ENCODE measurements at places on chromosomes 4 and X.
A peak's percentile ranks its signal among the peaks of the same experiment; 100 is the strongest.

DNA sequence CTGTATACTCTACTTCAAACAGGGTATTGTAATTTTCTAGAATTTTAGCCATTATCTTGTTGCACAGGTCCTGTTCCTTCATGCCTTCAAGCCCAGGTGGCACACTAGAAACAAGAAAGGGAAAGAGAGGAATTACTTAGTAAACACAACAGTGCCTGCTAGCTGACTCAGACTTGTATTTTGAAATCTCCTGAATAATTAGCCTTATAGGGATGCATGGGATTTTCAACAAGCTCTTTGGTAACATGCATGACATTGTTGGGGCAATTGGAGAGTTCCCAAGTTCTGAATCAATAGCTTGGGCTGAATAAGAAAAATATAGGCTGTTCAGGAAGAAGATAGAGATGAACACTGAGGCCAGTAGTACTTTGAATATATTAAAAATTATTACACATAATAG lies 118.8 kb downstream of the FAM13A start:
- DNase-seq: no peak

DNA sequence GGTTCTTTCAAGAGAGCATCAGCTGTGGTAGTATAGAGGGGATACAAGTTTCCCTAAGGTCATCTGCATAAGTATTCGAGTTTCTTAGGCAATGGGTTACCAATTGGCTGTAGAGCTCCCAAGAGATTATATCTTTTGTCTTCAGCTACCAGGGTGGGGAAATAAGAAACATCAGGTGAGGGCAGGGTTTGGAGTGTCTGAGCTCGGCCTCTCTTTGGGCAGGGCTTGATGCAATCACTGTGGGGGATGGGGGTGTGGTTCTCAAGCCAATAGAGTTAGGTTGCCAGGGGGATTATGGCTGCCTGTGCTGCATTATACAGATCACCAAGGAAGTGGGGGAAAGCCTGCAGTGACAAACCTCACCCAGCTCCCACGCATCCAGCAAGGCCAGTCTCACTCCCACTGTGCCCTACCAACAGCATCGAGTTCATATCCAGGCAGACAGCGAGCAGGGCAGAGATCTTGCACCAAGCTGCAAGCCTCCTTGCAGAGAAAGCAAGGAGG lies 172.1 kb upstream of the MAGEE2 start:
- no peak for DNase-seq

GRCh38 chr4:168028568-168028967 lies 63.8 kb upstream of the ANXA10 start:
- DNase-seq: no peak

- no peak for DNase-seq
These were observed 2521.4 kb downstream of the ARAP2 start for GRCh38 chr4:33722800-33723516.

- no peak for DNase-seq
These were observed 218.7 kb upstream of the GPC4 start for GRCh38 chrX:133633950-133634349.

GRCh38 chr4:92184566-92184965 lies 119.2 kb upstream of the GRID2 start:
- no peak for DNase-seq

- no peak for DNase-seq
These were observed 71.3 kb upstream of the PGRMC2 start for GRCh38 chr4:128358913-128359279.

DNA sequence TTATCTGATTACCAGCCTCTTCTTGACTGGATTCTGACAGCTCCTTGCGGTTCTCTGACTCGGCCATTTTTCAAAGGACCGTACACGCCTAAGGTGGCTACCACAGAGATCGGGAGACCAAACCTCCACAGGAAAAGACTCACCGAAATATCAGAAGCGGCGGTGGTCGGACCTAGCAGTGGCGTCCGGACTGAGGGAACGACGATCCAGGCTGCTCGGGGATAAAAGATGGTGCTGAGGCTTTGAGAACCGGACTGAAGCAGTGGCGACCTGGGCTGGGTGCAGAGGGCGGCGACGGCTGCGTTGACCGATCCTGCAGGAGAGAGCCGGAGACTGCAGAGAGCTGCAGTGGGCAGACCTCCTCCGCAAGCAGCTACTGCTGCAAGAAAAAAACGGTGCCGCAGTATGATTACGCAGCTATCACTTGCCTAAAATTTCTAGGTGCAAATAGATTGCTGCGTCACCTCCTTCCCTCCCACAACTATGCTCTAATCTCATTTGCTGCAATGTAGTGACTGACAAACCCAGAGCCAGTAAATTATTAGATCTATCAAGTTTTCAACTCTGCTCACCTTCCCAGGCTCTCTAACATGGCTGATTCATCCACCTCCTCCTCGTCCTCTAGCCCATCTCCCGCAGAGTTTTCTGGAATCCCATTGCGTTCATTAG lies at the start of gene NAP1L2:
Gene NAP1L2 (minus strand): TSS at position 426 of the 669 bp plus-strand sequence. CDS start 359 bp downstream, at position 67.
- no peak for DNase-seq

DNA sequence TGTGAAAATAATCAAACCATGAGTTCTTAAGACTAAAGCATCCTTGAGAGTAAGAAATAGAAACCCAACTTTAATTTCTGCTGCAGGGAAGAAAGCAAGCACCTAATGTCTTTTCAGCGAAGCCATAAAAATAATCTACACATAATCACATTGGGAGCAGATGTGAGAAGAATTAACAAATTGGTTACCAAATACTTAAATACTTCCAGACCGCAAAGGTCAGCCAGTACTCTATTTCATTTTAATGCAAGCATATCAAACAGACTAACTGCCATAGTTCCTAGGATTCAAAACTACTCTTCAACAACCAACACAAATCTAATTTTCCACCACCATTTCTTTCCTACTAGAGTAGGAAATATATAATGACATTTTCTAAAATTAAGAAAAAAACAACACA lies 144.8 kb upstream of the SLIT2 start:
- DNase-seq: no peak

GRCh38 chr4:21447301-21448054 lies 501.1 kb downstream of the KCNIP4 start:
- DNase-seq: no peak

DNA sequence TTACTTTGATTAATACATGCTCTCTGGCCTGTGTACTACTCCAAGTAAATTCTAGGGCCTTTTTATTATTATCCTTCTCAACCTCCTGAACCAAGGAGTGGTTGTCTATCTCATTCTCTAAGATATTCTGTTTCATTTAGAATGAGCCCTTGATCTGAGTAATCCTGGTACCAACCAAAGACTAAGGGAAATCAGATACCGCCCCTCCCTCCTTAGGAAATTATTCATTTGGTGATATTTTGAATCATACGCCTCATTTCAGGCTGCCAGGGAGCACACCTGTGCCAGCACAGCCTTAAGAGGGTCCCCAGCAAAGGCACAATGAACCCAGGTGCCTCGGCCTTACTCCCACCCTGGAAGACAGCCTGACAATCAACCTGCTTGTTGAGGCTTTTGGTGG lies 73.2 kb upstream of the STARD8 start:
- no peak for DNase-seq

GRCh38 chr4:79163981-79164490 lies 161.8 kb downstream of the NAA11 start:
- DNase-seq: no peak

GRCh38 chrX:54045563-54046228 lies 1.4 kb upstream of the PHF8 start:
- peak; percentile 38 for DNase-seq

- DNase-seq: peak; percentile 54
These were observed at the start of gene PKD2 for GRCh38 chr4:88007304-88008121. PKD2 (plus strand) TSS chr4:88007635; CDS start chr4:88007734, 99 bp downstream.

GRCh38 chr4:83548151-83548905 lies 12.4 kb downstream of the GPAT3 start:
- DNase-seq: no peak

- no peak for DNase-seq
These were observed 296.0 kb downstream of the KLHL4 start for GRCh38 chrX:87813566-87813965.

GRCh38 chr4:4837316-4837715 lies 22.1 kb upstream of the MSX1 start:
- DNase-seq: no peak

GRCh38 chr4:6908432-6909112 lies 1.1 kb upstream of the TBC1D14 start:
- DNase-seq: no peak

GRCh38 chr4:19025031-19025430 lies 1003.5 kb upstream of the LCORL start:
- DNase-seq: no peak

DNA sequence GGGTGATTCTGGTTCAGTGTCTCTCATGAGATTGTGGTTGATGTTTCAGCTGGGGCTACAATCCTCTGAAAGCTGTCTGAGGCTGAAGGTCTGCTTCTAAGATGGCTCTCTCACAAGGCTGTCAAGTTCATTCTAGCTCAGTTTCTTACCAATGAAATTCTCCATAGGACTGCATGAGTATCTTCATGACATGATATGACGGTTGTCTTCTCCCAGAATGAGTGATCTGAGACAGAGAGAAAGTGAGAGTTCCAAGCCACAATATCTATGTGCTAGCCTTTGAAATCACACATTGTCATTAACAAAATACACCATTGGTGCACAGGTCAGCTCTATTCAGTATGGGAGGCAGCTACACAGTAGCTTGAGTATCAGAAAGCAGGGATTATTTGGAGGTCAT lies 27.3 kb downstream of the PITX2 start:
- DNase-seq: no peak

DNA sequence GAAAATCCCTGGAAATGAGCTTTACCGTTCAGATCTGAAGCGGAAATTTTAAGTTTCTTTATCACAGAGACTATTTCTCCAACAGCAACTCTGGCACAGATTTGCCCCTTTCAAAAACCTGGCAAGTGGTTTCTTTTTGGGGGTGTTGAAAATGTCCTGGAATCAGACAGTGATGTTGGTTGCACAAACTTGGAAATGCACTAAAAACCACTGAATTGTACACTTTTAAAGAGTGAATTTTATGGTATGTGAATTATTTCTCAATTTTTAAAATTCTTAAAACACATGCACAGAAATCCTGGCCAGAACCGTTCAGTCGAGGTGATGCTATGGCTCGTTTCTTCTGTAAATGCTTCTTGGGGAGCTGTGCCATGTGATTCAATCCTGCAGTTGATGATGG lies 121.2 kb upstream of the RBPJ start:
- DNase-seq: no peak

DNA sequence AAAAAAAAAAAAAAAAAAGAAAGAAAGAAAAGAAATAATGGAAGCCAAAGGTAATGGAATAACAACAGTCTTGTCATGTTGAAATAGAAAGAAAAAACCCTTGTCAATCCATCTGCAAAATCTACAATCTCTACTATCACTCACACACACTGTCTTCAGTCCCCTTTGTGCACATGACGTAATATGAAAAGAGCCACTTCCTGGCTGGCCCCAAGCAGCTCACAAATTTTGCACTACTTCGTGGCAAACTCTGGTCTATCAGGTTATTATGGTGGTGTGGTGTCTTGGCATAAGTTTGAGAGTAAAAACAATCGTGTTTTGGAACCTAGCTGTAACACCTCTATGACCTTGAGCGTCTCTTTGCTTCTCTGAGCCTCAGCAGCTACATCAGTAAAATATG lies 8.3 kb upstream of the AFAP1 start:
- DNase-seq: no peak

- DNase-seq: no peak
These were observed 515.7 kb downstream of the RPA4 start for GRCh38 chrX:97399400-97399799.

DNA sequence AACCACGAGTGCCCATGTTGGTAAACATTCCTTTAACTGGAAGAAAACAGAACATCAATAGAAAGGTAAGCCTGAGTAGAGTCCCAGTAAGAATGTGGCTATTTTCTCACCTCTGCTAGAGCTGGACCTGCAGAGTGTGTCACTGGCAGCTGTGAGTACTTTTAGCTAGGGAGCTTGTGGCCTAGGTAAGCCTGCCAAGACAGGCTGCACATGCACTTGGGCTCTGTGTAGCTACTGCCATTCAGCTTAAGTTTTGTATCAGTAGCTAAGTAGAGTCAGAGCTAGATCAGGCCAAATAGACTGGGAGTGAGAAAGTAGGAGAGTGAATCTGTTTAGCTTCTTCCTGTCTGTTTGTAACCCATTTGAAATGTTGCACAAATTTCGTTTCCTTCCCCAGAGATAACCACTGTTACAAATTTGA lies 35.3 kb downstream of the RBPJ start:
- no peak for DNase-seq

DNA sequence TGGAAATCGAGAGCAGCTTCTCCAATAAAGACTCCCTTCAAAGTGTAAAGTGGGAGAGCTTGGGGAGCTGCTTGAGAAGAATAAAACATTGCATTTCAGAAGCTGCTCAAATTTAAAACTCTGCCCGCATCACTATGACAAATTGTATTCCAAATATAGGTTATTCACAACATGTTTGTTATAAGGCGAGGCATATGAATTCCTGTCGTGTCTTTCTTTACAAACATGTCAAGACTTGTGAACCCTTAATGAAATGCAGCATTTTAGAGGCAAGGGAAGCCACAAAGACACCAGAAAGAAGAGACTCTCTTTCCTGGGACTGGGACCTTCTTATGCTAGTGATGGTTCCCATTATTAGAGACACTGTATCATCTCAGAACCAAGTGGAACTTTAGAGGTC lies 311.2 kb downstream of the DHX15 start:
- no peak for DNase-seq

DNA sequence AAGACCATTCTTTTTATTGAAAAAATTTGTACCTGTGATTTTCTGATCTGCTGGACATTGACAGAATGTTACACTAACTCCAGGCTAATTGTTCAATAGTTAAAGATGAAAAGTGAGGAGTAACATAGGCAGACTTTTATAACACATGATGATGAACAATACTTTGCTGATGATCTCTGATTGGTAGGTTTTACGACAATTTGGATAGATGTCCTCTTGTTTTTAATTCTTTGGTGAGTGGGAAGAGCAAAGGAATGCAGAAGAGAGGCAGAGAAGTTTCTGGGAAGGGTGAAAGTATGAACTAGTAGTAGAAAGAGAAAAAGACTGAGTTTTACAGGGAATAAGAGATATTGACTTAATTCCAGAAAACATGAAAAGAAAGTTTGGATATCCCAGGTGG lies 267.3 kb upstream of the HAND2 start:
- no peak for DNase-seq

DNA sequence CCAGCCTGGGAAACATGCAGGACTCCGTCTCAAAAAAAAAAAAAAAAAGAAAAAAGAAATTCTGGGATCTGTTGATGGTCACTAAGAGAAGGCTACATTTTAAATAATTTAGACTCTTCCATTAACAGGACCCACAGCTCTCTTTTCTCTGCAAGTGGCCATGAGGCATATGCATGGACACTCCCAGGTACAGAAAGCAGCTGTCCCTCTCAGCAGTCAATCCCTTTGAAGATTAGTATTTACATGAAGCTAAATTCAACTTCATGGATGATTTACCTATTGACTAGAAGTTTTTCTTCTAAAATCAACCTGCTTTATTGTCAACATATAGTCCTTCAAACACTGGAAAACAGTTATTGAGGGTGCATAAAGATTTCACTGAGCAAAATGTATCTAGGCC lies 139.9 kb downstream of the CPEB2 start:
- no peak for DNase-seq

- no peak for DNase-seq
These were observed 11.0 kb upstream of the ADGRG2 start for GRCh38 chrX:19133231-19133630.

GRCh38 chr4:130077275-130077674 lies 981.3 kb downstream of the C4orf33 start:
- no peak for DNase-seq

GRCh38 chr4:94680176-94680862 lies 77.4 kb upstream of the BMPR1B start:
- DNase-seq: no peak

GRCh38 chr4:20840648-20841190 lies 140.5 kb downstream of the PACRGL start:
- DNase-seq: no peak

All from NCI-H1092 (cell line).